ENCODE measurements at places on chromosomes 7 and 10.

DNA sequence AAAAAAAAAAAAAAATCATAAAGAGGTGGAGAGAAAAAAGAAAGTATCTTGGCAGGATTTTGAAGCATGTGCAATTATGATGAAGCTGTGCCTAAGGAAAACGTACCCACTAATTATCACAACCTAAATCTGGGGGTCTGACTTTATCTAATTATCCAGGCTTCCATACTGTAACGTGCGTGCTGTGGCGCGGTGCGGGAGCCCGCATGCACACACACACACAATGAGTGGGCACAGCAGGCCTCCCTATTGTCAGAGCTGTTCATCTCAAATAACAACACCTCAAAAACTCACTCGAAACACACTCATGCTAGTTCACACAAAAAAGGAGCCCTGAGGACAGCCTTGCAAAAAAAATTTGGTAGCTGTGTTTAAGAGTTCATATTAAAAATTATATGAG is 31.9 kb downstream of the BEND7 start:
- DNase-seq, result no peak

DNA sequence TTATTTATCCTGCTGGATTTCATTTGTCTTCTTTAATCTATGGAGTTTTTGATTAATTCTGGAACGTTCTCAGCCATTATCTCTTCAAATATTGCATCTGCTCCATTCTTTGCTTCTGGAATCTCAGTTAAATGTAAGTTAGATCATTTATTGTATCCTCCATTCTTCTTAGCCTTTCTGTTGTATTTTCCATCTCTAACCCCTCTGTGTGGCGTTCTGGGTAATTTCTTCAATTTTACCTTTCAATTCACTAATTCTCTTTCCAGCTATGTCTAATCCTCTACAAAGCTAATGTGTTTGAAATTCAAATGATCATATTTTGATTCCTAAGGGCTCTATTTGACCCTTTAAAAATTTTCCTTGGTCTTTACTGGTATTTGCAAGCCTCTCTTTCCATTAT is 92.4 kb downstream of the CDH23 start:
- no peak for DNase-seq

GRCh38 chr10:16182144-16182543 is 254.7 kb upstream of the PTER start:
- peak; percentile 56 for DNase-seq

GRCh38 chr7:131843898-131844331 is 287.5 kb upstream of the PODXL start:
- DNase-seq, result no peak

DNA sequence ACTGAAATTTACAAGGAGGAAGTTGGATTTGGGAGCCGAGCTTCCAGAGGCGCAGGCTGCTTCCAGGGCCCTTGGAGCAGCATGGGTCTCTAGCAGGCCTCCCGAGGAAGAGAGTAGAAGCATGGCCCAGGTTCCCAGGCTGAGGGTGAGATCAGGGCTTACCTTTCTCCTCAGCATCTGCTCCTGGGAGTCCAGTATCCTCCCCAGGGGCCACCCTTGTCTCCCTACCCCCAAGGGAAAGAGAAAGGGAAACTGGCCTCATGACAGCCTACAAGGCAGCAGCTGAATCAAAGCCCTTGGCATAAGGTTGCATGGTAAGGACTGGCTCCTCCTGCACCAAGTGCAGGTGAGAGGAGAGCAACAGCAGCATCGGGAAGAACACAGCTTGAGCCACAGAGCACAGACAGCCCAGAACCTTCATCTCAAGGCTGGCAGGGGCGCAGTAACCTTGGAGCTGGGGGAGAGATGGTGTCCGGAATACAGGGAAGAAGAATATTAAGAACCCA is 114.5 kb downstream of the MARCHF5 start:
- no peak for DNase-seq

DNA sequence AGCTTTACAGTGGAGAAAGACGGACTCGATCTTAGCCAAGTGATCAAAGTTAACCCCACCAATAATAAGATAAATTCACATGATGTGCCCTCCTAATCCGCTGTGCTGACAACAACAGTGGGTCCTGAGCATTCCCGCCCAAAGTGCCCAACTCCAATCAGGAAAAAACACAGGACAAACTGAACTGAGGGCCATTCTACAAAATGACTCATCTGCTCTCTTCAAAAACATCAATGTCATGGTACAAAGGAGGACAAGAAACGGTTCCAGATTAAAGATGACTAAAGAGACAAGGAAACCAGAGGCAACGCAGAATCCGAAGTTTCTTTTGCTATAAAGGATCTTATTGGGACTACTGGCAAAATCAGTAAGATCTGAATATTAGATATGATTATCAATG is 79.4 kb downstream of the CTBP2 start:
- DNase-seq, result no peak

DNA sequence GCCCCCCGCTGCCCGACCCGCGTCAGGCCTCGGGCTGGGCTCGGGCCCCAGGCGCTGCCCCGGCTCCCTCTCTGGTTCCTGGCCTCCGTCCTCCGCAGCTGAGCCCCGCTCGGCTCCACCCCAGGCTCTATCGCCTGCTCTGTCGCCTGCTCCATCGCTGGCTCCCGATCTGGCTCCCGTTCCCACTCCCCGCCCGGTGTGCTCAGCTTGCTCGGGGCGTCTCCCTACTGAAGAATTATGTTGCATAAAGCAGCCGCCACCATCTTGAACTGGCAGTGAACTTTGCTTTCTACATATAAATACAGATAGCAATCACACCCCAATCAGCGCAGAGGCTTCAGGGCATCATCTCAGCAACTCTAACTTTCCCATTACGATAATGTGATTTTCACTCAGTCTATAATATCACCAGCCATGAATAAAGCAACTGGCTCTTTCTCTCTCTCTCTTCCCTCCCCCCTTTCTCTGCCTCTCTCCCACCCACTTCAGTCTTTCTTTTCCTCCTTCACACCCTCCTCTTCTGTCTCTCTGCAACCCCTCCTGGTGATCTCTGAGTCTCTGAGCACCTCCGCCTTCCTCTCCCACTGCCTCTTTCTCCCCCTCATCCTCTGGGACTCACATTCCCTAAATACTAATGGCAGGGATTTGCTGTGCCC is 43.3 kb upstream of the BTRC start:
- DNase-seq, result no peak

DNA sequence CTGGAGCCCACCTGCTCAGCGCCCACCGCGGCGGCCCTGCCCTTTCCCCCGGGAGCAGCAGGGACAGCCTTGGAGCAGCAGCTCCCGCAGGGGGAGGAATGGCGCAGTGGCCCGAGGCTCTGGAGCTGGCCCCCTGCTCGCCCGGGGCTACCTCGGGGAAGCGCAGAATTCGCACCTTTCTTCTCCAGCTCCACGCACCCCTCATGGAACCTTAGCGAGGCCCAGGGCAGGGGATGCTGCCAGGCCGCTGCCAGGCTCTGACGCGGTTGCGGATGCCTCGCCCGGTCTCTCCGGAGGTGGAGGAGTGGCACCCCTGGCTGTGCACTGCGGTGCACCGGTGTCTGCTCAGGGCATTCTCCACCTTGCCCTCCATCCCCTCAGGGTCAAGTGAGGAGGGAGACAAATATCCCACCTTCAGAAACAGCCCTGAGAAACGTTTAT is 84.9 kb upstream of the MKI67 start:
- no peak for DNase-seq

DNA sequence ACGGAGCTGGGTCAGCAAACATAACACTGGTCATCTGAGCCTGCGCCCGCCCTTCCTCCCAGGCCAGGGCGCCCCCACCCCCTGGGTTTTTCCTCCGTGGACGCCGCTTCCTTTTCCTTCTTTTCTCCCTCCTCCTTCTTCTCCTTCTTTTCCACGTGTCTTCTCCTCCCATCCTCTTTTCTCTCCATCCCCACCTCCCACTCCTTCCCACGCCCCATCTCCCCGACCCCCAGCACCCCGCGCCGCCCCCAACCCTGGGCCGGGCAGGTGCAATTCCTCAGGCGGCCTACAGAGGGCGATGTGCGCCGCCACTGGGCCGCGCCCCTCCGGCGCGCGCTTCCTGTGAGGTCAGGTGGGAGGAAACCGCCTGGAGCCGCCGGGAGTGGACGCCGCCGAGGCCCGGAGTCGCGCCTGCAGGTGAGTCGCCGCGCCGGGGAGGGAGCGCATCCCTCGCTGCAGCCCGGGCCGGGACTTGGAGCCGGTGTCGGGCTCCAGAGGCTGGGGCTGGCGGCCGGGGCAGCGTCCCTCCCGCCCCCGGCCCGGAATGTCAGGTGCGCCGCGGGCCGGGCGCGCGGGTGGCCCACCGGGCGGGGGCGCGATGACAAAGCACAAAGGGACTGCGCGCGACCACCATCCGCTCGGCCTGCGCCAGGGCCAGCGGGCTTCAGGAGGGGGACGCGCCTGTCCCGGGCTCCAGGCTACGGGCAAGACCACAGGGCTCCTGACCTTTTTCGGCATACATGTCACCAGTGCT is at the start of gene FAM241B:
TSS of gene FAM241B (plus strand) at position 351 of the 754 bp plus-strand sequence. CDS start 1,497 bp downstream, outside the sequence.
- DNase-seq, result peak; percentile 17

- no peak for DNase-seq
Measured at GRCh38 chr10:129847741-129848483, 116.2 kb downstream of the EBF3 start.

GRCh38 chr7:6476596-6477317 is 29.0 kb upstream of the DAGLB start:
- DNase-seq, result no peak

DNA sequence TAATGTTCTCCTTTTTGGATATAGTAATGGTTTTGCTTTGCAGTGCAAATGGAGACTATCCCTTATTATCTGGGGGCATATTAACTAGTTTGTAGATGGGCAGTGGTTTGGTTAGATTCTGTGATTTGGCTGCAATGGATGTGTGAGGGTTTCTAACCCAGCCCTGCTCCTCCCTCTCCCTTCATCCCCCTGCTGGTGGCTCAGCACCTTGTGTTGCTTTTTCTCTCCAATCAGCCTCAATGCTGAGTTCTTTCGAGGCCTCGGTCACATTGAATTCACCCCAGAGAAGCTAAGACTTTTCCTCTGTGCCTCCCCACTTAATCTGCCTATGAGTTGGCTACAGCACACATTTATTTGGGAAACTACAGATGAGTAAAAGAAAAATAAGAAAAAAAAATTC is 120.0 kb downstream of the MALRD1 start:
- DNase-seq, result no peak

All from COR-L47 (cell line).